CD4-positive, CD25-positive, alpha-beta regulatory T cell (primary cell): ENCODE measurements at places on chromosomes 7 and 10.
A peak's percentile ranks its signal among the peaks of the same experiment; 100 is the strongest.

DNA sequence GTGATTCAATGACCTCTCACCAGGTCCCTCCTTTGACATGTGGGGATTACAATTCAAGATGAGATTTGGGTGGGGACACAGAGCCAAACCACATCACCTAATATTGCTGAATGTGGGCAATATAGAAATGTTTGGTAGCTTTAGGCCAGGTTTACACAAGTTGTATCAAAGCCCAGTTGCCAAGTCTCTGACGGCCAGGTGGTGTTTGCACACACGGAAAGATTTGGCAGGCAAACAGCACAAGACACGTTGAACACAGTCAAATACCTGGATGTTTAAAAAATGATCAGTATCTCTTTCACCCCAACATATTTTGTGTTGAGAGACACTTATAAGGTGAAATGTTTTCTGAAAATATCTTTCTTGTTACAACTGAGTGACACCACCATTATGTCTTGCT is 294.4 kb upstream of the MKI67 start:
- DNase-seq = no peak

GRCh38 chr10:132336064-132336746 is 4.2 kb downstream of the LRRC27 start:
- no peak for DNase-seq

DNA sequence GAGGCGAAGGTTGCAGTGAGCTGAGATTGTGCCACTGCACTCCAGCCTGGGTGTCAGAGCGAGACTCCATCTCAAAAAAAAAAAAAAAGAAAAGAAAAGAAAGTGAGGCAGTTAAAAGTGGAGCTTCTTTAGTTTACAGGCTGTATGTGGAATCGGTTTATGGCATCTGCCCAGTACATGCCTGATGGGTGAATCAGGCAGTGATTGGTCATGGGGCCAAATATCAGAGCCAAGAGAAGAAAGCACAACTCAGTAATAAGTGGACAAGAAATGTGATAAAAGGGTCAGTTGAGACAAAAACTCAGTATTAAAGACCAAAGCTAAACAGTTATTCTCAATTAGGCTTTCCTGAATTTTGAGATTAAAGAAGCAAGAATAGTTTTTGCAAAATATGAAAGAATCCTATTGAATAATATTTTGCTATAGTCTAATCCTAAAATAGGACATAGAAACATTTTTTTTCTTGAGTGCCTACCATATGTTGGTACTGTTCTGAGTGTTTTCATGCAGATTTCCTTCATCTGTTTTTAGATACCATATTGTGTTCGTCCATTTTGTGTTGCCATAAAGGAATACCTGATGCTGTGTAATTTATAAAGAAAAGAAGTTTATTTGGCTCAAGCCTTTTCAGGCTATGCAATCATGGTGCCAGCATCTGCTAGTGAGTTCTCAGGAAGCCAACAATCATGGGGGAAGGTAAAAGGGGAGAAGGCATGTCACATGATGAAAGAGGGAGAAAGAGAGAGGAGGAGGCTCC is 14.4 kb downstream of the CDC14C start:
- no peak for DNase-seq

DNA sequence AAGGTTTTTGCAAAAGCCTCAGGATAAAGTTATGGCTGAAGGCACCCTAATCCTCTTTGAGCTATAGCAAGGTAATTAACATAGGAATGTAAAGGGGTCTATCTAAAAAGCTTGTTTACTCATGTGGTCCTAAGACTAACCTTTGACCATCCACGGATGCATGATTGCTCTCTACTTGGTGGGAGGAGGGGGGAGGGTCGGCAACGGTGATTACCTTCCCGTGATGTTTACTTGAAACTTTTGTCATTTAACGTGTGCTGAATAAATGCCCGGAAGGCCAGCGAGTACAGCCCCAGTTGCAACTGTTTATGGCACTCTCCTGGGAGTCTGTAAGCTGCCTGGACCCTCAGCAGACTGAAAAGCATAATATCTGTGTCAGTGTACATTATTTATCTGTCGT is 78.9 kb upstream of the GPR22 start:
- DNase-seq = no peak

GRCh38 chr10:15719049-15719898 is 448 bp downstream of the ITGA8 start:
- peak; percentile 11 for DNase-seq

GRCh38 chr7:6642239-6642839 is 5.2 kb downstream of the ZNF316 start:
- DNase-seq = no peak

DNA sequence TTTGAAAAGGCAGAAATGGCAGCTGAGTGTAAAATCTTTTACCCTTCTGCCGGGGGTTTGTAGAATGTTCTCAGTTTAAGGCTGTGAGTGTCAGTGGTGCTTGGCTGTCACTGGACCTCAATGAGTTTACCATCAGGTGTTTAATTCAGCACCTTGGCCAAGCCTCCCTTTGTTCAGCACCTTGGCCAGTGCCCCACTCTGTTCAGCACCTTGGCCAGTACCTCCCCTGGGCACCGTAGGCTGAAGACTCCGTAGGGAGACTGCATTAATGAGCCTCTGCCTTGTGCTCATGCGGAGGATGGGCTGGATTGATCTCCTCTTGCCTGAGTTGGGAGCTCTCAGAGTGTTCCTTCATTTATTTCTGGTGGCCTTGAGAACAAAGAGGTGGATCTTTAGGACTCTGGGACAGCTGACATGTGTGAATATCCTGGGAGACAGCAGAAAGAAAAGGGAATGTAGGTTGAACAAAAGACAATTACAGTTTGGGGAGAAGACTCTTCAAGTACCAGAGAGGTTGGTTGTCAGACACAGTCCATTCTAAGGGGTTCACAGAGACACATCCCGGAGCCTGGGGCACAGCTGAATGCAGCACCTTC is 1.6 kb downstream of the FAM24A start:
- DNase-seq = peak; percentile 31

DNA sequence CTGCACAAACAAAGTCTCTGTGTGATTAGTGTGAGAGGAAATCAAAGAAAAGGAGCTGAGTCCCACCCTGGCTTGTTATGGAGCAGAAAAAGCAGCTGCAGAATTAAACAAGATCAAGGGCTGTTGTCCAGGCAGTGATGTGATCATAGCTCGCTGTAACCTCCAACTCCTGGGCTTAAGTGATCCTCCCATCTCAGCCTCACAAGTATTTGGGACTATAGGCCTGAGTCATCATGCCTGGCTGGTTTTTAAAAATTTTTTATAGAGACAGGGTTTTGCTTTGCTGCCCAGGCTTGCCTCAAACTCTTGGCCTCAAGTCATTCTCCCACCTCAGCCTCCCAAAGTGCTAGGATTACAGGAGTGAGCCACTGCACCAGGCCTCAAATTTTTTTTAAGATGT is 88.9 kb downstream of the IPMK start:
- DNase-seq = no peak

GRCh38 chr10:87942884-87943527 is 79.6 kb downstream of the PTEN start:
- DNase-seq = no peak

DNA sequence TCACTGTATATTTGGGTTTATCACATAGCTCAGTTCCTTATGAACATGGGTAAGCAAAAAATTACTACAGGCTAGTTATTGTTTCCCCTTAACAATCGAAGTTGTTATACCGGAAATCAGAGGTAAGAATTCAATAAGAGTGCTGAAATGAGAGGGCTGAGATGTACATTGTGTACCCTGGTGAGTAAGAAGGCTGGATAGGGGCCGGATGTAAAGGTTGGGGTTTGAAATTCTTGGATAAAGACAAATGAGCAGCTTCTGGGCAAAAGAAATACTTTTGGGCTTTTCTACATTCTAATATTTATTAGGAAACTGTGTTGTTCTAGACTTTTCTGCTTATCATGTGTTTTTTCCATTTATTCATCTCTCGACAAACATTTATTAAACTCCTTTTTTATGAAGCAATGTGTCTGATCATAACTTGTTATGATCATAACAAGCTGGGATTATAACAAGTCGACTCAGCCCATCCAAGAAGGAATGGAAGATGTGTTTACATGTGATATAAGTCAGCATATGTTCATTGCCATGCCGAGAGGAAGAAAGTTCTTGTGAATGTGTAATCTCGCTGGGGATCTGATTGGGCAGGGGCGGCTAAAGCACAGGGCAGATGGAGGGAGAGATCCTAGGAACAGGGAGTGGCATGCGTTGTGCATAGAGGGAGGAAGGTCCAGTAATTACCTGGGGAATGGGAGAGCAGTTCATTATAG is 155.3 kb downstream of the PLXDC2 start:
- no peak for DNase-seq

DNA sequence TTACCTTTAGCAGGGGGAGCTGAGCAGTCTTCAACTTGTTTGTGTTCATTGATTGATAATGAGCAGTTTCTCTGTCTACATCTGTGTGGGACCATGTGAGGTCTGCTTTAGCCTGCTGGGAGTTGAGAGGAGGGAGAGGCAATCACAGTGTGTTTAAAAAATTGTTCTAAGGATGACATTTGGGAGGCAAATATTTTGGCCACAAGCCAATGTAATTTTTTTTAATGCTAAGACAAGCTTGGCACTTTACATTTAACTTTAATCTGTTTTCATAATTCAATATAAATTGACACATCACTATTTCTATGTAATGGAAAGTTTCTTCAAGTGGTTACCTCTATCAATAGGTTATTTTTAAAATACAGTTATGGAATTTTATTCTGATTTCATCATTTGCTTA is 55.9 kb upstream of the SEMA3A start:
- DNase-seq = no peak

DNA sequence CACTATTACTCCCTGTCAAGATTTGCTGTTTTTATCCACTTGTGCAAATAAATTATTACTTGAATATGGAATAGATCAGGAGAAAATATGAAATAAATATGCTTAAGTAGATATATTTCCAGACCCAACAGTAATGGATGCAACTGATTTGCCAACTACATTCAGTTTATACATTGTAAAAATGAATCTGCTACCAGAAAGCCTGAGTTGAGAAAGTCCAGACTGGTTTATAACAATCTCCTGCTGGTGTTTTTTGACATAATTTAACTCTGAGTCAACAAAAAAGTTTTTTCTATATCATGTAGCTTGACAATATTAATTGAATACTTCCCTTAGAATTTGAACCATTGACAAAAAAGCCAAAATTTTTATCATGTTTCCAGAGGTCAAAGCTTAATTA is 265.8 kb upstream of the SEMA3D start:
- DNase-seq = no peak

- DNase-seq = no peak
These were observed 272.4 kb downstream of the CREB5 start for GRCh38 chr7:28684650-28685241.

DNA sequence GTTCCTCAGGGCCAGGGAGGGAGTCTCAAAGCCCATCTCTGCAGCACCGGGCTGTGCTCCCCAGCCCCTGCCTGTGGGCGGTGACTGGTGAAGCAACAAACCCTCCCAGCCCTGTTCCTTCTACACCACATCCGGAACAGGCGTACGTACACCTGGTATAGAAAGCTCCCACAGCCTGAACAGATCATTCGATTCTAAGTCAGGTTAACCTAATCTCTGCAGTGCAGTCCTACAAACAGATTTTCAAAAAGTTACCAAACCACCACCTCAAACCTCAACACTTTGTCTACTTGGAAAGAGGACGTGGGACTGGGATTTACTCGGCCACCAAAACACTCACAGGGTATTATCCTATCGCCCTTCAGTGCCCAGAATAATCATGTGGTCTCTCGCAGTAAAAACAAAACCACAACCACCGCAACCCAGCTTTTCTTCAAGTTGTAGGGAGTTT is 238.4 kb downstream of the DIP2C start:
- DNase-seq = peak; percentile 90

- no peak for DNase-seq
These were observed 95.3 kb downstream of the CPED1 start for GRCh38 chr7:121083790-121084251.

DNA sequence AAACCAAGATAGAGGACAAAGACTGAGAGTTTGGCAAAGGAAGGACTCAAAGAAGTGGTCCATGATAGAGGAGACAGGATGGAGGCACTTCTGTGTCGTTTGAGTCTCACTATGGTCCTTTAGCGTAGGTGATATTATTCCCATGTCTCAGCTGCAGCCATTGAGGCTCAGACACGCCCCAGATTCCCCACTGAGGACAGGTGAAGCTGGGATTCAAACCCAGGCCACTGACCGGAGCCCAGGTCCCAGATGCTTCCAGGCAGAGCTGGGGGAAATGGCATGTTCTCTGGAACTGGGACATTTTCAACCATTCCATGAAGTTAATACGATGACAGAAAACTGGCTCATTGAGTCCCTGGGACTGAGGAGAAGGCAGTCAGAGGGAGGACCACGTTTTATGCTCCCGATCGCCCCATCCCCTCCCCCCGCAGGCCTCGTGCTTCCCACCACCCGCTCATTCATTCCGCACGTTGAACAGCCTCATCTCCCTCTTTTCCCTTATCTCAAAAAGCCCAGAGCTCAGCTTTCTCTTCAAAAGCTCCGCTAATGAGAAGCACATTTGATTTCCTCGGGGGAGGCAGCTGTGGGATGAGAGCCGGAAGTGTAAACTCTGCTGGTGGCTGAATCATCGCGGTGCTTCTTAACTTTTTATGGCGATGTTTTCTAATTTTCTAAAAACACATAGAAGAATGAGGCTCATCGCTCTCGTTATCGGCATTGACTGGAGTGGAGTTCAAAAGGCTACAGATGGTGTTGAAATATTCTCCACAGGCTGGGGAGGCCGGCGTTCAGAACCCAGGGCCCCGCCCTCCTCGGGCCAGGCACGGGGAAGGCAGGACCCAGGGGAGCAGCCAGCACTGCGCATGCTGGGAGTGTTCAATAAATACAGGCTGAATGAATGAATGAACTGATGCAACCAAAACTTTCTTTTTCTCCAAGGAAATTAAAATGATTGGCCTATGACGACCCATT is 64.0 kb downstream of the OAT start:
- no peak for DNase-seq

DNA sequence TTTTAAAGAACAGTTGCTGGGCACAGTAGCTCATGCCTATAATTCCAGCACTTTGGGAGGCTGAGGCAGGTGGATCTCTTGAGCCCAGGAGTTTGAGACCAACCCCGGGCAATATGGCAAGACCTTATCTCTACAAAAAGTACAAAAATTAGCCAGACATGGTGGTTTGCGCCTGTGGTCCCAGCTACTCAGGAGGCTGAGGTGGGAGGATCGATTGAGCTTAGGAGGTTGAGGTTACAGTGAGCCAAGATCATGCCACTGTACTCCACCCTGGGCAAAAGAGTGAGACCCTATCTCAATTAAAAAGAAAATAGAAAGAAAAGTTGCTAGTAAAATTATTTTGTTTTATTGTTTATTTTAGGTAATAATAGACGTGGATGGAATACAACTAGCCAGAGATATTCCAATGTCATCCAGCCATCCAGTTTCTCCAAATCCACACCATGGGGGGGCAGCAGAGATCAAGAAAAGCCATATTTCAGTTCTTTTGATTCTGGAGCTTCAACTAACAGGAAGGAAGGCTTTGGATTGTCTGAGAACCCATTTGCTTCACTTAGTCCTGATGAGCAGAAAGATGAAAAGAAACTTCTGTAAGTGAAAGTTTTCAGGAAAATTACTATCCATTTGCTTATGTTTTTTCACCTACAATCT is 3.0 kb downstream of the NUP42 start:
- DNase-seq = no peak

- no peak for DNase-seq
These were observed 179.5 kb upstream of the ITGB1 start for GRCh38 chr10:33137356-33138005.

GRCh38 chr10:88926566-88927415 is 25.8 kb downstream of the ACTA2 start:
- DNase-seq = no peak

- no peak for DNase-seq
These were observed 71.2 kb downstream of the WNT2 start for GRCh38 chr7:117251687-117252086.
